ELR (cell line): ENCODE measurements at places on chromosomes 4 and X.

- peak; percentile 14 for DNase-seq
Measured at GRCh38 chr4:98838977-98839618, 89.8 kb downstream of the EIF4E start.

GRCh38 chrX:12843061-12843667 is 23.7 kb upstream of the TLR7 start:
- no peak for DNase-seq

- peak; percentile 71 for DNase-seq
Measured at GRCh38 chr4:10212400-10212799, 95.8 kb upstream of the WDR1 start.

GRCh38 chr4:182932651-182933050 is 15.5 kb upstream of the DCTD start:
- DNase-seq = no peak

- peak; percentile 32 for DNase-seq
Measured at GRCh38 chr4:65580551-65580950, 89.7 kb downstream of the EPHA5 start.
